Right lobe of liver (tissue), 6 donors: ENCODE measurements at places on chromosomes 3 and 15.

- H3K4me3 ChIP-seq, result no peak overlapping the region
- no peaks in the 10 kb centered on the region for H3K36me3 ChIP-seq
- DNase-seq, result no peak
- H3K4me1 ChIP-seq, result no peaks in the 10 kb centered on the region
- H3K27ac ChIP-seq, result no peak overlapping the region
Measured at GRCh38 chr3:71001303-71001830, 582.2 kb downstream of the FOXP1 start.

- H3K36me3 ChIP-seq, result no peaks in the 10 kb centered on the region
- no peaks in the 10 kb centered on the region for H3K27me3 ChIP-seq
- no peak overlapping the region for H3K27ac ChIP-seq
- no peaks in the 10 kb centered on the region for H3K4me1 ChIP-seq
Measured at GRCh38 chr15:32923176-32923575, 205.4 kb downstream of the GREM1 start.

DNA sequence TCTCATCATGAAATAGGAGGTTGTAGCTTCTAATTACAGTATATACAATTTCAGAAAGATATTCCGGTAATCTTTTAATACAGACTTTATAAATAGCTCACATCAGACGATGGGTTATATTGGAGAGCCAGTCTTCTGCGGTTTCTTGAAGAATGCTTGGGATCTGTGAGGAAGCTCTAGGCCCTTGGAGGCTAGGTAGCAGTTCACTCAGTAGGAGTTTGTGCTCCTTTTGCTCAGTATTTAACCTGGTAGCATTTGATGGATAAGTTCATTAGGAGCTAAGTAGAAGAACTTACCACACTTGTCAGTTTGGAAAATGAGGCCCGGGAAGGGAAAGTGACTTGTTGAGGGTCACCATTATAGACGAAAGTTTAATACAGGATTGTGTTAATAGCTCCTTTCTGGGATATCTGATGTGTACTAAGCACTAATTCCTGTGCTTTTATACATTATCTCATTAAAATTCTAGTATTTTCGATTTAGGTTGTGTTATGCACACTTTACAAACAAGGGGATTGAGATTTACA lies 2.8 kb downstream of the FNDC3B start:
- H3K27ac ChIP-seq, result peak overlapping the region; percentile 99
- no peaks in the 10 kb centered on the region for H3K36me3 ChIP-seq
- H3K27me3 ChIP-seq, result no peaks in the 10 kb centered on the region
- no peaks in the 10 kb centered on the region for H3K4me1 ChIP-seq

- no peak overlapping the region for H3K27ac ChIP-seq
- H3K4me3 ChIP-seq, result no peak overlapping the region
- no peaks in the 10 kb centered on the region for H3K27me3 ChIP-seq
- no peak for DNase-seq
Measured at GRCh38 chr3:35946854-35947515, 307.7 kb downstream of the ARPP21 start.

GRCh38 chr3:45320986-45321385 lies 67.4 kb upstream of the LARS2 start:
- no peaks in the 10 kb centered on the region for H3K27me3 ChIP-seq
- no peak for DNase-seq
- no peaks in the 10 kb centered on the region for H3K36me3 ChIP-seq
- H3K4me3 ChIP-seq, result no peak overlapping the region
